ENCODE measurements at places on chromosomes 5 and 9.

- DNase-seq: no peak
Measured at GRCh38 chr5:163943546-163943945, 438.1 kb downstream of the MAT2B start.

DNA sequence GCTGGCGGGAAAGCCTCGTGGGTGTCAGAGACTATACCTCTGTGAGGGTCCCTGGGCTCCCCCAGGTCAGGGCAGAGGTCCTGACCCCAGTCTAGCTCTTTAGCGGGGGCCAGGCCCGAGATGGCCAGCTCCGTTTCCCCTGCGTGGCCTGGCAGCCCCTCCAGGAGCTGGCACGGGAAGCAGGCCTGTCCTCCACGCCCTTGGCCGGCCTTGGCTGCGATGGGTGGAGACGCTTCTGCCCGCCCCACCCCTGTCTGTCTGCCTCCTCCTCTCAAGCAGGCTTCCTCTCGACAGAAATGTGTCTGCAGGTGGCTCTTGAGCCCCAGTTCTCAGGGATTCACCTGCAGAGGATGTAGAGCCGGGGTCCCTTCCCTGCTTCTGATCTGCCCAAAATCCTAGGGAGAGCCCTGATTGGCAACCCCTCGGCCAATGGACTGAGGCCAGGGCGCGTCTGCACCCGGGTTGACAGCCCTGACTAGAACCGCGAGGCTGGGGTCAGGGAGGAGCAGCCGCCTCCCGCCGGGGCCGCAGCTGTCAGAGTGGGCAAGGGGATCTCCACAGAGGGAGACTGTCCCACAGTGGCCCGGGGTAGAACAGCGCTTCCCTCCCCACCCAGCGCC, 2.6 kb upstream of the GRIN1 start:
- DNase-seq: no peak

GRCh38 chr5:78547731-78548615, 100.6 kb downstream of the LHFPL2 start:
- peak; percentile 82 for DNase-seq

GRCh38 chr5:10490927-10491672, 49.4 kb downstream of the ROPN1L start:
- no peak for DNase-seq

DNA sequence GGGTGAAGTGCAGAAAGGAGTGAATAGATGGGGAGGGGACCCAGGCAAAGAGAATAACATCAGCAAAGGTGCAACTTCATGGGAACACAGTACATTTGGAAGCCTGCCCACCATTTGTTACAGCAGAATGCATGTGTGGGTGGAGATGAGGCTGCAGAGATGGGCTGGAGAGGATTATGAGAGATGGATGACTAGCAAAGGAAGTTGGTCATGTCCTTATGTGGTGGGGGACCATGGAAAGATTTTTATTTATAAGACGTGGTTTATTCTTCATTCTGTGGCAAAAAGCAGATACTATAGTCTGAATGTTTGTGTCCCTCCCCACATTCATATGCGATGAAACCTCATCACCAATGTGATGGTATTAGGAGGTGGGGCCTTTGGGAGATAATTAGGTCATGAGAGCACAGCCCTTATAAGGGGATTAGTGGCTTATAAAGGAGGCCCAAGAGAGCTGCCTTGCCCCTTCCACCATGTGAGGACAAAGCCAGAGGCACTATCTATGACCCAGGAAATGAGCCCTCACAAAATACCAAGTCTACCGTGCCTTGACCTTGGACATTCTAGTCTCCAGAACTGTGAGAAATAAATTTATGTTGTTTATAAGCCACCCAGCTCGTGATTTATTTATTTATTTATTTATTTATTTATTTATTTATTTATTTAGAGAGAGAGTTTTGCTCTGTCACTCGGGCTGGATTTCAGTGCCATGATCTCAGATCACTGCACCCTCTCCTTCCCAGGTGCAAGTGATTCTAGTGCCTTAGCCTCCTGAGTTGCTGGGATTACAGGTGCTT, 483.7 kb downstream of the RAB3C start:
- DNase-seq: peak; percentile 93

GRCh38 chr9:128635266-128636023, 21.2 kb downstream of the DYNC2I2 start:
- peak; percentile 99 for DNase-seq

- no peak for DNase-seq
Measured at GRCh38 chr5:138967791-138968448, 92.8 kb upstream of the LRRTM2 start.

DNA sequence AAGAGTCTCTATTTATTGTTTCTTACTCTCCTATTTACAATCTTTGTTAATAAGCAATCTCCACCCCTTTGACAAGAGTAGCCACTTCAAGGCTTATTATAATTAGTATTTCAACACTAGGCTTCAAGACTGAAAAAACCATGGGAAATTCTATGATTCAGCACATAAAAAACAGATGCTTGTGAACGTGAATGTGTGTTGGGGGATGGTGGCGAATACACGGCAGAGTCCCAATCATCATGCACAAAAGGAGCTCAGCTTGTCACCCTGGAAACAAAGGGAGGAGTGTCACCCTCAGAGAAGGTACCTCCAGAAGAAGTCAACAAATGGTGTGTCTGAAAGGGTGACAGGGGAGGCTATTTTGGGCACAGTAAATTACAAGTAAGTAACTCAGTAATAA, 157.2 kb upstream of the RETREG1 start:
- DNase-seq: peak; percentile 32

DNA sequence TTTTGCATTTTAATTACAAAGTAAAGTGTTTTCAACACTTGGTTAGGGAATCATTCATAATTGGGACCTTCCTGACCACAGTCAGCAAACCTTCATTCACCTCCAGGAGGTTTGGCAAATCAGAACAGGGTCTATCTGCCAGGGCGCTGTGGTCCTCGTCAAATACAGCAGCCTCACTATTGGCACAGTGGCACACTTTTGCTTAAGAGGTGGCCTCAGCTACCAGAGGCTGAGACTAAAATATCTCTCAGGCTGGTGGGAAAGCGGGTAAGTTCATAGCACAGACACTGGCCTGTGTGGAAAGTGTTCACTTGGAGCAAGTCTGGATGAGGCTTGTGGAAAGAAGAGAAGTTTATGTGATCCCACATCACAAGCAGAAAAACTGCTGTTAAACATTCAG, 268.6 kb upstream of the DAPK1 start:
- no peak for DNase-seq

DNA sequence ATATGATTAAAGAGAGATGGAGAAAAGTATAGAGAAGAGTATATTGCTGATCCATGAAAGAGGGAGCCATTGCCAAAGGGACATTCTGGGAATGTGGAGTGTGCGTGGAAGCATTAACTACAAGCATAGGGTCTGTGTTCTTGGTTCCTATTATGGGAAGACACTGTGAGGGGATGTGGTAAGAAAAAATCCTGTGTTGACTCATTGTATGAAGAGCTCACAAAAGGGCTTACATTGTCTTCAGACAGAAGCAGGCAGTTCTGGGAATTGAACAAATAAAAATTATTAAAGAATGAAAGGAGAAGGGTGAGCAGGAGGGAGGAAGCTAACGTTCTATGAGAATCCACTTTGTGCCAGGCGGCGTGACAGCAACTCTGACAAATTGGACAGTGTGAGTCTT, 250.4 kb upstream of the CHD1 start:
- no peak for DNase-seq

Data from ELR (cell line).